ENCODE measurements at places on chromosomes 3 and 15.

DNA sequence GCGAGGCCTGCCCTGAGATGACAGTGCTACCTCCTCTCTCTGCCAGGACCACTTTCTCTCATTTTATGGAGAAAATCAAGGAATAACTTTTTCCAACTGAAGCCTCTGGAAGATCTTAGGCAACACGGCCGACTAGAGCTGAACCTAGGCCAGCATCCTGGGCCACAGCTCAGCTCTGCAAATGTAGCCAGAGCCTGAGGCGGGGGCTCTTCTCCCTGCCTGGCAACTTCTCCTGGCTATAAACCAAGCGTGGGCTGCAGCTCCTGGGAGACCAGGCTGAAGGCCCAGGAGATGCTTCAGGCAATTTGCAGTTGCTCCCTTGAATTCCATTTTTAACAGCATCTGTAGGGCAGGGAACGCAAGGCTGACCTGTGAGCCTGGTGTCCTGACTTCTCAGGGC is 74.9 kb downstream of the CEMIP start:
- no peak for DNase-seq

- no peak for DNase-seq
These were observed 79.7 kb downstream of the SEC22A start for GRCh38 chr3:123281406-123281805.

DNA sequence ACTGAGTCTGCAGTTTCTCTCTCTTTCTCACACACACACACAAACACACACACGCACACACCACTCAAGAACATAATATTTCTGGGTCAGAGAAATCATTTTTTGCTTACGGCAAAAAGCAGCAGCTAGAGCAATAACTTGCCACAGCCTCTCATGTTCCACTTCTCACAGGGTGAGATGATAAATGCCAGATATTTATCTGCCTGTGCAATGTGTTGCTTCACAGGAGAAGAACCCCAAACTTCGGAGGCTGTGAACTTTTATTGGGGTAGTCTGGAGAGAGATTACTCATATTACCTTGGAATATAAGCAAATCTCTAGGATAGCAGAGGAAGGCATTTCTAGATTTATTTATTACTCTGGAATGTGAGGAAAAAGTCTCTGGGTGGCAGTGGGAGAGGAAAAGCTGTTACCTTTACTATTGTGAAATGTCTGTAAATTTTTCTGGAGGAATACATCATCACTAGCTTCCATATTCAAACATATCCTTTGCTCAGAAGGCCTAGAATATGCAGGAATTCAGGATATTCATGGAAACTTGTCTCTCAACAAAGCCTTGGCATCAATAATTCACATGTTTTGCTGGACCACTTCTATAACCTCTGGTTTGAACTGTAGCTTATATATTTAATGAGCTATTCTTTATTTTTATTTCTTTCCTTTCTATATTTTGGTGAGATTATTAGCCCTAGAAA is 369.2 kb downstream of the NSUN3 start:
- no peak for DNase-seq

- no peak for DNase-seq
These were observed 18.2 kb downstream of the DNAJB8 start for GRCh38 chr3:128448491-128448890.

GRCh38 chr3:139260793-139261736 is 82.8 kb upstream of the MRPS22 start:
- no peak for DNase-seq

All from stimulated activated CD4-positive, alpha-beta T cell treated with anti-CD3 and anti-CD28 coated beads, Interleukin-2, amount 100 ng/mL, for 4 hours (primary cell).